ENCODE measurements at places on chromosomes 5 and 9.

- DNase-seq = no peak
Observed at GRCh38 chr9:106862110-106862820, 701 bp upstream of the ZNF462 start.

GRCh38 chr5:73280386-73280785 is 107.4 kb downstream of the TMEM174 start:
- no peak for DNase-seq

GRCh38 chr5:77643654-77644370 is 5.3 kb upstream of the OTP start:
- no peak for DNase-seq

GRCh38 chr5:9188956-9189355 is 356.9 kb downstream of the SEMA5A start:
- DNase-seq = no peak
